Endothelial cell (in vitro differentiated cells): ENCODE measurements at places on chromosomes 3 and 15. TPM values are rescaled to one million over a fixed set of nuclear protein-coding genes. Genes with fewer than 3 reads are reported as not detected.

DNA sequence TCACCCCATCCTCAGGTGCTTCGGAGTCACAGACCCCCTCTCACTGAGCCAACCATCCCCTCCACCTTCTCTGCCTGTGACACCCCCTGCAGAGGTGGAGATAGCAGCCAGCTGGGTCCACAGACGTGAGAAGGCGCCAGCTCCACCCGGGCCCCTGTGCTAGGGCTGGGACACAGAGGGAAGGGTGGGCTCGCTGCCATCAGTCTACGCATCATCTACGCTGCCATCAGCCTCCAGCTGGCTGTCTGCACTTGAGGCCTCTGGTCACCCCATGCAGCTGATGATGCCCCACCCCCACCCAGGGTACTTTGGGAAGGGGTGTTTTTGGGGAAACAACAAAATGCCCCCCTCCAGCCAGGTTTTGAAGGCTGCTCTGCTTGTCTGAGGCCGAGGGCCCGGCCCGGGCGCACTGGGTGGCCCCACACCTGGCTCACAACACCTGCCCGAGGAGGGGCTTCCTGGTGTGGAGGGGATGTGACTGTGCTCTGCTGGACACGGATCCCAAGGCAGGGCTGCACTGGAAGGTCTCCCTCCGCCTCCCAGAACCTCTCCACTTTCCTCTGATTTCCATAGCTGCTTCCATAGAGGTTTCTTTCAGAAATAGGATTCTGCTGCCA, 163.4 kb upstream of the IQSEC1 start:
- DNase-seq, result no peak
- no peak overlapping the region for H3K27ac ChIP-seq
- peaks cover 8% of the 10 kb centered on the region for H3K27me3 ChIP-seq
- peaks cover 15% of the 10 kb centered on the region for H3K4me1 ChIP-seq
- H3K36me3 ChIP-seq, result peaks cover 12% of the 10 kb centered on the region

VGLL3 gene
- 0.36 TPM for total RNA-seq

- DNase-seq, result peak; percentile 37
- H3K27me3 ChIP-seq, result no peaks in the 10 kb centered on the region
- no peak overlapping the region for H3K4me3 ChIP-seq
These were observed 419.3 kb downstream of the MAGI1 start for GRCh38 chr3:65619451-65619881.

- H3K36me3 ChIP-seq, result peaks cover 10% of the 10 kb centered on the region
- peak; percentile 52 for DNase-seq
- peak overlapping the region; percentile 85 for H3K4me3 ChIP-seq
- peak overlapping the region; percentile 93 for H3K27ac ChIP-seq
- H3K27me3 ChIP-seq, result peaks cover 5% of the 10 kb centered on the region
These were observed 292 bp downstream of the USP4 start for GRCh38 chr3:49339581-49339940.

GRCh38 chr3:184096811-184097383, at the start of gene HTR3E:
TSS of gene HTR3E (plus strand) at chr3:184097064. CDS start at chr3:184097530, 466 bp downstream.
- H3K4me3 ChIP-seq, result no peak within 1 kb of the TSS
- no peak within 1 kb of the TSS for H3K27ac ChIP-seq
- H3K36me3 ChIP-seq, result no peaks in the 10 kb centered on the region
- H3K4me1 ChIP-seq, result no peaks in the 10 kb centered on the region

DNA sequence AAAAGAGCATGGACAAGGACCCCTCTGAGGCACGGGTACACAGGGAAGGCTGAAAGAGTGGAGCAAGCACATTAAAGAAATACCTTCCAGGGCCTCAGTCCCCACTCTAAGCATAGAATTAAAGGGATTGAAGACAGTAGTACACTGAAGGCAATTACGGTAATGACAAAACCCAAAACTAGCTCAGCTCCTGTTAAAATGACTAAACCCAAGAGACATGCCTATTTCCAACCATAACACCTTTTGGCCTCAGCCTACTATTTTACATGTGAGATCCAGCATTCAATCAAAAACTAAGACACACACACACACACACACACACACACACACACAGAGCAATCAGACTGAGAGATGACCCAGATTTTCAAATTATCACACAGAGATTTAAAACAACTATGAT, 19.8 kb downstream of the MAP4 start:
- H3K36me3 ChIP-seq, result peaks cover 6% of the 10 kb centered on the region
- H3K4me1 ChIP-seq, result no peaks in the 10 kb centered on the region
- H3K27me3 ChIP-seq, result no peaks in the 10 kb centered on the region
- no peak overlapping the region for H3K27ac ChIP-seq
- no peak overlapping the region for H3K4me3 ChIP-seq

DNA sequence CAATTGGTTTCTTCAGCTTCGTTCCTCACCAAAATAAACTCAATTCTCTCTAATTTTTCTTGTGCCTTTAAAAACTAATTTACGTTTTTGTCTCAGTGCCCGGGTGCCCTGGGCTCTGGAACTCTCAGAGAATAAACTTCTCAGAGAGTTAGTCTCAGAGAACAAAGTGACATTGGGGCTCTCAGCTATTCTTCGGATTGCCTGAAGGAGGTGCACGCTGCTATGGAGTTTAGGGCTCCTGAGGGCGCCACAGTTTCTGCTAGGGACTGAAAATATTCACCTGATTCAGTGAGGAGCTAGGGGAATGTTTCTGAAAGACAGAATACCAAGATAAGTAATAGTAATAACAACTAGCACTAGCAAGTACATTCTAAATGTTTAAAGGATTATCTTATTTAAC, 22.7 kb downstream of the ZIC4 start:
- H3K27ac ChIP-seq, result no peak overlapping the region
- peaks cover 44% of the 10 kb centered on the region for H3K4me1 ChIP-seq
- DNase-seq, result no peak
- H3K27me3 ChIP-seq, result peaks cover 47% of the 10 kb centered on the region

GRCh38 chr3:186432944-186433732, 71.1 kb upstream of the DGKG start:
- DNase-seq, result no peak
- H3K27ac ChIP-seq, result no peak overlapping the region
- H3K4me3 ChIP-seq, result no peak overlapping the region
- no peaks in the 10 kb centered on the region for H3K36me3 ChIP-seq

GPR160 gene
- 14.6 TPM for total RNA-seq

DNA sequence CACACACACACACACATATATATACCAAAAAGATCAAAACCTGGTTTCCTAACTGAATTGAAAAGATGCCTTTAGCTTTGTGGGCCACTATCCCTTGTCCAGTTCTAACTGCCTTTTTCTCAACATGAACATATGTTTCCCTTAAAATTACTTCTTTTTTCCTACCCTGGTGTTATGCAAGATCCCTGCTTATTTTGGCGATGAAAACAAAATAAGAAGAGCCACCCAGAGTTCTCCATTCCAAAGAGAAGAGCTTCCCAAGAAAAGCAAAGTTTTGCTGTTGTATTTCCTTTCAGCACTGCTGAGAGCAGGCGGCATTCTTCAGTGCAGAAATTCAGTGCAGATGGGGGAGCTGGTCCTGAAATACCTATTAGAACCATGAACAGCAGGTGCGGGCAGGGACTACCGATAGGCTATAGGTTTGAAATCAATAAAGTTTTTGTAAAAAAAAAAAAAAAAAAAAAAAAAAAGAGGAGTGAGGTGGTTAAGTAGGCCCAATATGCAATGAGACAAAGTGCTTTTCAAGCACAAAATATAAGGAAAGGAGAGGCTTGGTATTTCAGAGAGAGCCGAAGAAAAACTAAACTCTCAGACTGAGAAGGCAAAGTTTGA, 238.0 kb downstream of the FOXP1 start:
- H3K27me3 ChIP-seq, result peaks cover 2% of the 10 kb centered on the region
- H3K36me3 ChIP-seq, result peaks cover 4% of the 10 kb centered on the region
- H3K4me3 ChIP-seq, result no peak overlapping the region

GRCh38 chr3:119703820-119704531, 1.2 kb downstream of the CFAP91 start:
- peak overlapping the region; percentile 51 for H3K4me3 ChIP-seq
- peaks cover 4% of the 10 kb centered on the region for H3K36me3 ChIP-seq
- no peak overlapping the region for H3K27ac ChIP-seq
- no peak for DNase-seq

DNA sequence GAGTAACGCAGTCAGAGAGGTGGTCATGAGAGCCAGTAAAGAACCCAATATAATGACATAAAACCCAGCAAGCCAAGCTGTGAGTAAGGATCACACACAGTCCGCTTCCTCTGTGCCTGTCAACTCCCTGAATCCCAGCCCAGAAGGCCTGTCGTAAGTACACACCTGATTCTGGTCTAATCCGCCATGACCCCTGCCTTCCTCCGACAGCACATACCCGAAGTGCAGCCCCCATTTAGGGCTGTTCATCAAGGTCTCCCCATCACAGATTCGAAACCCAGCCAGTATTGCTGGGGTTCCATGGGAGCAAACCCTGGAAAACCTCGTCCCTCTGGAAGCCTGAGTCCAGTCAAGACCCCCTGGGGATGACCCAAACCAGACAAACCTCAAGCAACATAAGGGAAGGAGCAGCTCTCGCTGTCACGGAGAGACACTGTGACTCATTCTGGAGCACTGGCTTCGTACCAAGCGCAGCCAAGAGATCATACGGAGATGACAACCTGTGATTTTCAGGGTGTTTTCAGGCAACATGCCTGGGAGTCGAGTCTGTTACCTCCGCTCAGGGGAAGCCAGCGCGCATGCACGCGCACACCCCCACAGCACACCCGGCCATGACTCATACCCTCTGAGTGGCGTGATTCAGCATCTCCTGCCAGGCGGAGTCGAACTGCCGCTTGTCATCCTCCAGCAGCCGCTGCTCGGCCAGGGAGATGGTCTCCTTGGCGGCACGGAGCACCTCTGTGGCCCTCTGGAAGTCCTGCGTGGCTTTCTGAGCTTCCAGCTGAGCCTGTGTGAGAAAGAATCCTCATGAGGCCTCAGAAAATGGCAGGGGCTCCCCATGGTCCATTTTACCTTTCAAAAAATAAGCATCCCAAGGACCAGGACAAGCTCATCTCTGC, 63.0 kb downstream of the SH3BP5 start:
- peak overlapping the region; percentile 15 for H3K27ac ChIP-seq
- peaks cover 6% of the 10 kb centered on the region for H3K27me3 ChIP-seq
- peaks cover 2% of the 10 kb centered on the region for H3K4me1 ChIP-seq
- no peak overlapping the region for H3K4me3 ChIP-seq
- H3K36me3 ChIP-seq, result peaks cover 17% of the 10 kb centered on the region
- DNase-seq, result no peak

GRCh38 chr3:129936757-129937156, 37.8 kb upstream of the TRH start:
- no peaks in the 10 kb centered on the region for H3K36me3 ChIP-seq
- no peak overlapping the region for H3K27ac ChIP-seq
- H3K4me1 ChIP-seq, result peaks cover 4% of the 10 kb centered on the region
- peaks cover 5% of the 10 kb centered on the region for H3K27me3 ChIP-seq
- no peak overlapping the region for H3K4me3 ChIP-seq

DNA sequence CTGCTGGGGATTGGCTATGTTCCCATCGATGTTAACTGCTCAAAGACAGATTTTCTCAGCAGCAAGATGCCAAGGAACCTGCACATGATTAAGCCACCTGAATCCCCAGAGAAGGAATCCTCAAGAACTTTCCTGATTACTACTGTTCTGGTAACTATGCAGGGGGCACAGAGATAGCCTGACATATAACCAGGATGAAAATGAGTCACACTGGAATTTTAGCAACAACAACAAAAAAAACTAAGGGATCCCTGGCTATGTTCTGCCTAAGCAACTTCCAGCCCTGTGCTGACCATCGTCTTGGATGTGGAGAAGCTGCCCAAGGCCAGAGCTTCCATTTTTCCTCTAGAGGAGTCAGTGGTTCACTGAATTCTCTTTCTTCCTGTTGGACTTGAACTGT, 13.8 kb downstream of the RIOX2 start:
- no peak overlapping the region for H3K27ac ChIP-seq
- peaks cover 10% of the 10 kb centered on the region for H3K36me3 ChIP-seq
- peaks cover 1% of the 10 kb centered on the region for H3K27me3 ChIP-seq
- no peak overlapping the region for H3K4me3 ChIP-seq
